ENCODE measurements at places on chromosomes 3 and 15.

DNA sequence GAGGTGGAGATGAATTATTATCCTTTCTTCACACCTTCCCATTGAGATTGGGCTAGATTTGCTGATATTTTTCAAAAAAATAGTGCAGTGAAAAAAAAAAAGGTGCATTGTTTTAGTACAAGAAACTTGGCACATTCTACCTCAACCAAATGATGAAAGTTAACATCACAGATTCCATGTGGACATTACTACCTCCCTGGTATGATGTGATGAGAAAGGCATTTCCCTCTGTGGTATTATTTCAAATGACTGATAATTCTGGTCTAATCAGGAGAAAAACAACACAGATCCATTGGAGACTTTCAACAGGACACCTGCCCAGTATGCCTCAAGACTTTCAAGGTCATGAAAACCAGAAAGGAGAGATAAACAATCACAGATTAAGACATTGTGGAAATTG lies 313.4 kb downstream of the BCHE start:
- DNase-seq, result no peak

DNA sequence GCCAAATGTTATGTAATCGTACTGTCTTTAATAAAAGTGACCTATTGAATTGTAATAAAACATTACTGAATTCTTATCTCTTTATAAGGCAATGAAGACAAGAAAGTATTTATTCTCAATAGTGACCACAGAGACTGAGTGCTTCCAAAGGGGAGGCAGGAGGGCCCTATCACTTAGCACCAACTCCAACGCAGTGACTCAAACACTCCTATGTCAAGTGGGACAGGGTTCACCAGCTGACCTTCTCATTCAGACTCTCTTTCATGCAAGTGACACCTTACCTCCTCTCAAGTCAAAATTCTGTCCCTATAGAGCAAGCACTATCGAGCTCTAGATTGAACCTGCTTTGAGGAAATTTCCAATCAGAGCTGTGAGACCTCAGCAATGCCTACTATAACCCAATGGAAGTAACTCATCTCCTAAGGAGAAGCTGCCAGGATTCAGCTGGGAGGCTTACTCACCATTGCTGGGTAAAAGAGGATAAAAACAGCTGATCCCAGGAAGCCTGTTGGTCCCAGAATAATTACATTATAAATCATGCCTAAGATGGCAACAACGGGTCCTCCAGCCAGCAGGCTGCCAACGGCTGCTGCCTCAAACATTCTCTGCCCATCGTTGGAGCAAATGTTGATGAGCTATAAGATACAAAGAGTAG lies 35.6 kb downstream of the ABCC5 start:
- no peak for DNase-seq

GRCh38 chr3:116691041-116691440 lies 18.5 kb upstream of the TUSC7 start:
- no peak for DNase-seq

- DNase-seq, result no peak
These were observed 318.9 kb upstream of the IL12A start for GRCh38 chr3:159669766-159670165.

- DNase-seq, result no peak
These were observed 268.8 kb downstream of the MEX3B start for GRCh38 chr15:81776976-81777375.

GRCh38 chr15:67715170-67715569 lies 110.1 kb upstream of the SKOR1 start:
- DNase-seq, result no peak

DNA sequence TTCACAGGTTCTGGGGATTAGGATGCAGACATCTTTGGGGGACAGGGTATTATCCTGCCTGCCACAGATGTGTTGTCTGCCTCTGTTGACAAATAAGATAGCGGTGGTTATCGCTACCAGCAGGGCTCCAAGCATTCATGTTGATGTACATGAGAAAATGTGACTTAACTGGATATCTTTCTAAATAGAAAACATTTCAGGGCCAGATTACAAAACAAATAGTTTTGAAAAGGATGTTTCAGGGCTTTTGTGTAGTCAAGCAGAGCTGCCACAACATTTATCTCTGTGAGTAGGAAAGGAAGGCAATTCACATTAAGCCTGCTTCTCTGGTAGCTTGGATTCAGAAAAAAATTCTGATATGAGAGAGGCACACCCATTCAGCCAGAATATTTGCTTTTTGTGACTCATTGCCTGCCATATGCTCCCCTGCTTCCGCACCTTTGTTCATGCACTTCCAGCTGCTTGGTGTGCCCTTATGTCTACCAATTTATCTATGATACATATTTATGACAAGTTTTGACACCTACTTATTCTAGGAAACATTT lies 22.8 kb downstream of the PLS1 start:
- DNase-seq, result no peak

GRCh38 chr3:190826018-190826417 lies 36.5 kb downstream of the GMNC start:
- DNase-seq, result no peak

DNA sequence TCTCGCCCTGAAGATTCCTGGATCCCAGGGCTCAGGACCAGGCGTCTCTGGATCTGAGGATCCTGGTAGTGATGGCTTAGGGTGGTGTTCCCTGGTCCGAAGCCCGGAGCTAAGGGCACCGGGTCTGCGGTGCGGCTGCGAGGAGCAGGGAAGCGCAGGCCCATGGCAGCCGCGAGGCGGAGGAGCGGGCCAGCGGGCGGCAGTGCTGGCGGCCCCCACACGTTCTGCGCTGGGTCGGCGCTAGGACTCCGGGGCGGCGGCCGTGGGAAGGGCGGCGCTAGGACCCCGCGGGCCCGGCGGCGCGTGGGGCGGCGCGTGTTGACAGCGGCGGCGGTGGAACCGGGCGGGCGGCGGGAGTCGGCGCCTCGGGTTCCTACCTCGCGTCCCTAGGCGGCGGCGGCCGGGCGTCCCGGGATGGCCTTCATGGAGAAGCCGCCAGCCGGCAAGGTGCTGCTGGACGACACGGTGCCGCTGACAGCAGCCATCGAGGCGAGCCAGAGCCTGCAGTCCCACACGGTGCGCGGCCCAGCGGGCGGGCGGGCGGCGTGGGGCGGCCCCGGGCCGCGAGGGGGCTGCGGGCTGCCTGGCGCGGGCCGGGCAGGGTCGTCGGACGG lies at the start of gene PXK:
PXK (plus strand) TSS at position 318 of the 614 bp plus-strand sequence; CDS start at position 415, 97 bp downstream.
- peak; percentile 88 for DNase-seq

DNA sequence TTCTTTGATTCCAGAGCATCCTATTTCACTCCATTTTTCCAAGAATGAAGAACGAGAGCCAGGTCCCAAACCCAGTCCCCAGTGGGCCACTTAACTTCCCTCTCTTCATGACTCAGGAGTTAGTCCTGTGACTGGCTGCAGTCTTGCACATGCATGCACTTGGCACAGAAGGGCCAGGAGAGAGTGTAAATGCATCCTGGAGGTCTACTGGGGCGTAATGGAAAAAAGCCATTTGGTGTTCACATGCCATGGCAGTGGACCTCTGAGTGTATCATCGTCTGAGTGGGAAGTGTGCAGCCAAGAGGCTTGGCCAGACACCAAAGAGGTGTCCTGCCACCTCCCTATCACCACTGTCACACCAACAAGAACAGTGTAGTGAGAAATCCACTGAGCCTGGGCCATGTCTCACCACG lies 15.1 kb upstream of the RFTN1 start:
- no peak for DNase-seq

DNA sequence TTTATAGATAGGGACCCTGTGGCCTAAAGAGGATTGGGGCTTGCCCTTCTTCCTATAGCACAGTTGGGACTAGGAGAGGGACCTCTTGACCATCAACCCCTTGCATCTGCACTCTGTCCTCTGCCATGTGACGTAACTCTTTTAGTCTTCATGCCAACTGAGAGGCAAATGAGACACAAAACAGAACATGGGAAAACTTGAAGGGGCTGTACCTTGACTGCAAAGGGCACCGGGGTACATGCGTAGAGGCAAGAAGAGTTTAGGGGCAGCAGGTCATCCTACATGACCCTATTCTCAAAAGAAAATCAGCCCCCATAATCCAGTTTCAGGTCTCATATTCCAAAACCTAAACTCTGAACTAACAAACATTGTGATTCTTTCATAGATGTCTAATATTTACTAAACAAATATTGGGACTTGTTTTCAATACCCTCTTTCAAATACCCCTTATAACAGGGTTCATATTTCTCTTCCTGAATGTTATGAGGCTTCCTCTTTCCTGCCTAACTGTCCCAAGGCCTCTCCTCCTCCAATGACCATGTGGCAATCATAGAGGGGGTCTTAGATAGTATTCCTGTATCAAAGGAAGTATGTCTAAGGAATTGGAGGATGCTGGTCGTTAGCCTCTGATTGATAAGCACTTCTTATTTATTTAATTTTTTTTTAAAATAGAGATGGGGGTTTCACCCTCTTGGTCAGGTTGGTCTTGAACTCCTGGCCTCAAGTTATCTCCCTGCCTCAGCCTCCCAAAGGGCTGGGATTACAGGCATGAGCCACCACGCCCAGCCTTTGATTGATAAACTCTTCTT lies 20.6 kb downstream of the ACKR2 start:
- no peak for DNase-seq

DNA sequence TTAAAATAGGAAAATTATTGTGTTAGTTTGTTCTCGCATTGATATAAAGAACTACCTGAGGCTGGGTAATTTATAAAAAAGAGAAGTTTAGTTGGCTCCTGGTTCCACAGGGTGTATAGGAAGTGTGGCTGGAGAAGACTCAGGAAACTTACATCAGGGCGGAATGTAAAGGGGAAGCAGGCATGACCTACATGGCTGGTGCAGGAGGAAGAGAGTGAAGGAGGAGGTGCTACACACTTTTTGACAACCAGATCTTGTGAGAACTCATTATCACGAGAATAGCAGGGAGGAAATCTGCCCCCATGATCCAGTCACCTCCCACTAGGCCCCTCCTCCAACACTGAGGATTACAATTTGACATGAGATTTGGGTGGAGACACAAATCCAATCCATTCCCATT lies 490.7 kb downstream of the RBMS3 start:
- DNase-seq, result no peak

DNA sequence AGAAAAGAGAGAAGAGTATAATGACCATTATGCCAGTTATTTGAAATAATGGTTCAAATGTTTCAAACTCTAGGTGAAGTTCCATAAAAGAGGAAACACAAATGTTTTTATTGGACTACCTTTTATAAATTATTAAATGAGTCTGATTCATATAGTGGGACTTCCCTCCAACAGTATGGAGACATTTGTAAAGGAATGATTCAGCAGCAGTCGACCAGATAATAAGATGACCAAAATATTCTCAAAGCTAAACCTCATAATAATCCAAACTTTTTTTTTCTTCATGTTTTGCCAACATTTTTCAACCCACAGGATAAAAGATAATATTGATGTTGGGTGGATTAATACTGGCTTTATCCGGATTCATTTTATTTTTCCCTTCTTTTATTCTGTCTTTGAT lies 18.8 kb downstream of the TIPARP start:
- DNase-seq, result no peak

DNA sequence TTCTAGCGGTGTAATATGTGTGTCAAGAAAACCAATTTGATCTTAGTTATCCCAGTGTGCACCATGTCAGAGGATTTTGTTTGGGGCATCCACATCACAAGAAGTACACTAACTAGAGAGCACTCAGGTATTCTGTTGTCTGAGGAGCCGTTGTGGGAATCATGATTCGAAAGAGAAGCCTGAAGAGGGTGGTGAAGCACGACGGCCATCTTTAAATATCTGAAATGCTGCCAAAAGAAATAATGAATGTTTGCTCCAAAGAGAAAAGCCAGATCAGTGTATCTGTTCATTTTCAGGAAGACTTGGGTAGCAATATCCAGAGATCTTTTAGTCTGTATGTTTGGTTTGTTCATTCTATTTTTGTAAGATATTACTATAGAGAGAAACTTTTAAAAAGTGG lies 180.7 kb downstream of the KLHL25 start:
- DNase-seq, result no peak

GRCh38 chr3:146241523-146242240 lies 9.2 kb downstream of the PLSCR4 start:
- no peak for DNase-seq

DNA sequence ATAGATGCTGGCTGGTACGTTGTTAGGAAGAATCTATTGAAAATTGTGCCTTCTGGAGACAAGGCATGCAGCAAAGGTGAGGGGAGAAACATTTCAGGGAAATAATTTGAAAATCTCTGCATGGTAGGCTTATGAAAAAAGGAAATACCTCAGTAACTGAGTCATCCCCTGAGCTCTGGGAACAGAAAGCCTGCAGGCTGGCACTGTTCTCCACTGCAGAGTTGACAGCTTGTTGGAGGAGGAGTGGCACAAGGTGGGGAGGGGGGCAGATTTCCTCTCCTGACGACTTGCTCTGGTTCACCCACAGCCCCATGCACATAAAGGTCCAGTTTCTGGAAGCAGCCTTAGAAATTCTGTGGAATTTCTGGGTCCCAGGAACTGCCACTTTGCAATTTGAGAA lies 179.4 kb downstream of the ABHD5 start:
- no peak for DNase-seq

DNA sequence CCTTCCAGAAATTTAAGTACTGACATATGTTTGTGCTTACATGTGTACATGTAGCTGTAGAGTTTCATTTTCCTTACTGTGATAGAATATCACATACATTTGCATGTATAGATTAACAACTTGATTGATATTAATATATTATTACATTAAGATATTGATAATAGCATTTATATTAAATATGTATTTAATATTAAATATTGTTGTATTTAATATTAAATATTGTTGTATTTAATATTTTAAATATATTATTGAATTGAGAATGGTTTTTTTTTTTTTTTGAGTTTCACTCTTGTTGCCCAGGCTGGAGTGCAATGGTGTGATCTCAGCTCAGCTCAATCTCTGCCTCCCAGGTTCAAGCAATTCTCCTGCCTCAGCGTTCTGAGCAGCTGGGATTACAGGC lies 76.5 kb downstream of the MYH15 start:
- no peak for DNase-seq

DNA sequence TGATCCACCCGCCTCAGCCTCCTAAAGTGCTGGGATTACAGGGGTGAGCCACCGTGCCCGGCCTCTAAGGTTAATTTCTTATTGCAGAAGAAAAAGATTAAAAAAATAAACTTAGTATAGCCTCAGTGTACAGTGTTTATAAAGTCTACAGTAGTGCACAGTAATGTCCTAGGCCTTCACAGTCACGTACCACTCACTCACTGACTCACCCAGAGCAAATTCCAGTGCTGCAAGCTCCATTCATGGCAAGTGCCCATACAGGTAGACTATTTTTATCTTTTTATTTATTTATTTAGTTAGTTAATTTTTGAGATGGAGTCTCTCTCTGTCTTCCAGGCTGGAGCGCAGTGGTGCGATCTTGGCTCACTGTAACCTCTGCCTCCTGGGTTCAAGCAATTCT lies 3.2 kb upstream of the FLNB start:
- no peak for DNase-seq

- DNase-seq, result no peak
These were observed 126.3 kb downstream of the ABHD5 start for GRCh38 chr3:43817064-43817463.

DNA sequence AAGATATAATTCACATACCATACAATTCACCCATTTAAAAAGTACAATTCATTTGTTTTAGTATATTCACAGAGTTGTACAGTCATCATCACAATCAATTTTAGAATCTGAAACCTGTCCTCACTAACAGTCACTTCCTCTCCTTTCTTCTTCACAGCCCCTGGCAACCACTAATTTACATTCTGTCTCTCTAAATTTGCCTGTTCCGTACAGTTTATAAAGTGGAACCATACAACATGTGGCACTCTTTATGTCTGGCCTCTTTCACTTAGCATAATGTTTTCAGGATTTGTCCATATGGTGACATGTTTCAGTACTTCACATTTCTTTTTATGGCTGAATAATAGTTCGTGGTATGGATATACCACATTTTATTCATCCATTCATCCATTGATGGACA lies 22.7 kb downstream of the ERICH6 start:
- no peak for DNase-seq

GRCh38 chr3:64808061-64808460 lies 120.3 kb upstream of the ADAMTS9 start:
- no peak for DNase-seq
